ENCODE measurements at places on chromosomes 1 and 21.

DNA sequence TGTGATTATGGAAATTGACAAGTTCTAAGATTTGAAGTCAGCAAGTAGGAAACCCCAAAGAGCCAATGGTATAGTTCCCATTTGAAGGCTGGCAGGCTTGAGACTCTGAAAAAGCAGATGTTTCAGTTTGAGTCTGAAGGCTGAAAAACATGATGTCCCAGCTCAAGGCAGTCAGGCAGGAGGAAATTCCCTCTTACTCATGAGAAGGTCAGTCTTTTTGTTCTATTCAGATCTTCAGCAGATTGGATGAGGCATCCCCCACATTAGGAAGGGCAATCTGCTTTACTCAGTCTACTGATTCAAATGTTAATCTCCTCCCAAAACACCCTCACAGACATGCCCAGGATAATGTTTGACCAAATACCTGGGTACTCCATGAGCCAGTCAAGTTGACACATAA, 372.5 kb upstream of the ST6GALNAC5 start:
- peak; percentile 54 for DNase-seq

GRCh38 chr1:25904943-25905679, 1.1 kb downstream of the STMN1 start:
- peak; percentile 87 for DNase-seq

DNA sequence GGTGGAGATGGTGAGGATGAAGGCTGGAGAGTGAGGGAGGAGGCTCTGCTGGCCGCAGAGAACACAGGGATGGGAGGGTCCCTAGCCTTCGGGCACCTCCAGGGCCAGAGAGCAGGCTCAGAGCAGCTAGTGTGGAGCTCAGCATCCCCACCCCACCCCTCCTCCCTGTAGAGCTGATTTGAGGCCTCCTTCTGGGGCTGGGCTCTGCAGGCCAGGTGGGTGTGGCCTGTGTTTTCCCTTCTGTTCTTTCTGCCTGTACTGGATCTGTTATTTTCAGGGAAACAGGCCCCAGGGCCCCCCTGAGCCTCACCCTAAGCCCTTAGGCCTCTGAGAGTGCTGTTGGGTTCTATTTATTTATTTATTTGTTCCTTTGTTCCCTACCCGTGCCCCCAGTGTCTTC, 44.8 kb downstream of the TMCC2 start:
- no peak for DNase-seq

- DNase-seq = no peak
Measured at GRCh38 chr1:224509907-224510306, 75.3 kb upstream of the WDR26 start.

- DNase-seq = no peak
Measured at GRCh38 chr1:6350416-6351088, 43.0 kb downstream of the ACOT7 start.

DNA sequence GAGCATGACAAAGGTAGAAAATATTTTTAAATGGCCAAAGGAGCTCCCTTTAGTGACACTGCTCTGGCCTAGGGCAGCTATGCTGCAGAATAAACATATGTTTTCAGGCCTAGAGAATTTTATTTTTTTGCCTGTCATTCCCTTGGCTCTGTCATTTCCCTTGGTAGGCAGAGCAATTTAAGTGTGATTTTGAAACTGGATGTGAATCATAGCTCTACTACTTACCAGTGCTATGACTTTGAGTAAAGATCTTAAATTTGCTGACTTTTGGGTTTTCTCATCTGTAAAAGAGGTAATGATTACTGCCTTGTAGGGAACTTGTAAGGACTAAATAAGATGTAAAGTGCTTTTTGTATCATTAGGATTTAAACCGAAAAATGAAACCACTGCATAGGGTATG, 189.0 kb upstream of the ZRANB2 start:
- DNase-seq = no peak

DNA sequence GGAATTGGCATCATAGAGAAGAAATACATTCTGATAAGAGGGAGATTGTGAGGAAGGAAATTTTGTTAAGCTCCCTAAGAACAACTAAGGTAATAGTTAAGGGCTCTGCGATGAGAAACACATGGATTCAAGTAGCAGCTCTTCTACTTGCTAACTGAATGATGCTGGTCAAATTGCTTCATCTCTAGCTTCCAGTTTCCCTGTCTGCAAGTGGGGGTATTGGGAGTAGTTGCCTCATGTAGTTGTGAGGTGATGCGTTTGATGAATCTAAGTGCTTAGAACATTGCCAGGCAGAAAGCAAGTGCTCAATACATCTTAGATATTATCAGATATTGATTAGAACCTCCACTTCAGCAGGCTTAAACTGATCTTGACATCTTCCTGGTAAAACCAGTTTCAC, 84.8 kb downstream of the CD58 start:
- peak; percentile 59 for DNase-seq

GRCh38 chr1:19852036-19852435, 30.2 kb upstream of the OTUD3 start:
- peak; percentile 14 for DNase-seq

DNA sequence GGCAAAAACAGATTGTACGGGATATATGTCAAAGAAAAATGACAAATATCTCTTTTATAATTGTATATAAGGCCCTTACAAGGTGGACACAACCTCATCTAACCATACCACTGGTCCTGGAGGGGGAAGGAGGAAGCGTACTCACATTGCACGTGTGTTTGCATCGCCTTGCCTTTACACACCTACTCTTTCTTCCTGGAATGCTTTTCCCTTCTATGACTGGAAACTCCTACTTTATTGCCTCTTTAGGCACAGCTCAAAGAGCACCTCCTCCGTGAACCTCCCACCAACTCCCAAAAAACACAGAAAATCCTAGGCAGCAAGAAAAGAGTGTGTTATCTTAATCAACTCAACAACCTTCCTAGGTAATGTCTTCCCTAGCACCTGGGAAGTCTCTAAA, 99.7 kb upstream of the LBR start:
- DNase-seq = no peak

DNA sequence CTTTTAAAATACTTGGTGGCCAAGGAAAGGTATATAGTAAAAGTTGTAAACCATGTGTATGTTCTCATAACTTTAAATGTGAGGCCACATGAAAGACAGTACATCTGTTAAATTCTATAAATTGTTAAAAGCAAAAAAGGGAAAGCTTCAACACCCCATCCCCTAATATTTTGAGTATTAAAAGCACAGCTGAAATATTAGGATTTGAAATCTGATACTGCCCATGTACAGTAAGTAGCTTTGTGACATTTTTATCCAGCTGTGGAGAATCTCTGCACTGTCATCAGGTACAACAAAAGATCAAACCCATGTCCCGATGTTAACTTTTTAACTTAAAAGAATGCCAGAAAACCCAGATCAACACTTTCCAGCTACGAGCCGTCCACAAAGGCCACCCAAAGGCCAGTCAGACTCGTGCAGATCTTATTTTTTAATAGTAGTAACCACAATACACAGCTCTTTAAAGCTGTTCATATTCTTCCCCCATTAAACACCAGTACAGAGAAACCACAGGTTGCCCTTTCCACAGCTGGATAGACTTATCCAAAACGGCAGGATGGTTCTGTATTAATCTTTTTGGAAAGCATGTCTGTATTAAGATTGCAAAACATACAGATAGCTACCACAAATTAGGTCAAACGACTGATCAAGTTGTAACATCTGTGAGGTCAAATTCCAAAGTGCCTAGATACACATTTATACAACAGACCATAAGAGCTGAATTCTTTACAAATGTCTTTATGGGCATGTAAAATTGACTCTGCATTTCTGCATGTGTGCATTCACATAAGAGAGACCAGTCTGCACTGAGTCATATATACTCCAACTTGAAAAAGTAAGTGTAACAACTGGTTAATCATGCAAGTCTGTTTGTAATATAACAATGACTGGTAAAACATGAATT, 5.2 kb downstream of the IRF2BP2 start:
- peak; percentile 67 for DNase-seq

GRCh38 chr1:29839726-29840125, 603.4 kb downstream of the PTPRU start:
- no peak for DNase-seq

All from iris pigment epithelial cell (primary cell).